ENCODE measurements at places on chromosomes 2 and 18.

GRCh38 chr2:164061129-164061746 lies 325.4 kb upstream of the FIGN start:
- peak; percentile 40 for DNase-seq

DNA sequence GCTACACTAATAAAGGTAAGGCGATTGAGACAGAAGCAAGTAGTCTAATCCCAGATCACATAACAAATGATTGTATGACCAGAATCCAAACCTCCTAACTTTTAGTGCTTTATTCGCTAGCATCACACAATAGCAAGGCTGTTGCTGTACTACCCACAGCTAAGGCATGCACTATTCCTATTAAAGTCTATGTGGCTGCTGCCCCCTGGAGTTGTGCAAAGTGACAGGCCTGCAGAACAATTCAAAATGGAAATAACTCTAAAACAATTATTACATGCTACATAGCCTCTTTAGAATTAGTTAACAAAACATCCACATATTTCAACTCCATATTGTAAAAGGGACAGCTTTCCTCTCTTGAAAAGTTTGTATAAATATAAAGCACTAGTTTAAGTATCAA lies 6.0 kb downstream of the ERBB4 start:
- DNase-seq = no peak

- no peak for DNase-seq
These were observed 884.3 kb downstream of the TSN start for GRCh38 chr2:122639711-122640110.

GRCh38 chr2:74850496-74851190 lies 16.7 kb downstream of the HK2 start:
- no peak for DNase-seq

GRCh38 chr18:24397694-24398368 lies at the start of gene OSBPL1A:
TSS of gene OSBPL1A (minus strand) at chr18:24397824. CDS start at chr18:24377533, 20,291 bp downstream.
- DNase-seq = peak; percentile 95

- no peak for DNase-seq
These were observed 99.1 kb upstream of the NEUROD1 start for GRCh38 chr2:181779288-181780021.

GRCh38 chr2:156538083-156538504 lies 101.9 kb downstream of the GPD2 start:
- no peak for DNase-seq

DNA sequence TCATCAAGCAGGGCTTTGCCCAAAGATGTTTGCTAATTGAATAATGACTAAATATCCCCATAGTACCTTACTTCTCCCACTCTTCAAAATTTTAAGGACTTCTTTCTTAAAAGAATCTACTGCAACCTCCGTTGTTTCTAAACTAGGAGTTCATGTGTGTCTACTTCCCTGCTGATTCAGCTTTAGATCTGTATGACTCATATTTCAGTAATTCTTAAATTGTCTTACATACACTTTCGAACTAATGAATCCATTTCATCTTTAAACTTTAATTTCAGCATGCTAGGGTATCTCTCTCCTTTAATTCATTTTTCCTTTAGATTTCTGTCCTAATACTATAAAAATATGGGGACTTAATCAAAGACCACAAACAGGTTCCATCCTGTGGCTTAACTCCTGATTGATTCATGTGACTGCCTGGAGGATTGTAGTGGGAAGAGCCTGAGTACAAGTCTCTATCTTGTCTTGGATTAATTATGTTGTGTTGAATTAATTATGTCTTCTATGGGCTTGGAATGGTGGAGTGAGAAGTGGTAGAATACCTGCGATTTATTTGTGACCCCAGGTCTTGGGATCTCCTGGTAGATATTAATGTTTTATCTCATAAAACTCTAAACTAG lies 24.9 kb upstream of the COL5A2 start:
- no peak for DNase-seq

DNA sequence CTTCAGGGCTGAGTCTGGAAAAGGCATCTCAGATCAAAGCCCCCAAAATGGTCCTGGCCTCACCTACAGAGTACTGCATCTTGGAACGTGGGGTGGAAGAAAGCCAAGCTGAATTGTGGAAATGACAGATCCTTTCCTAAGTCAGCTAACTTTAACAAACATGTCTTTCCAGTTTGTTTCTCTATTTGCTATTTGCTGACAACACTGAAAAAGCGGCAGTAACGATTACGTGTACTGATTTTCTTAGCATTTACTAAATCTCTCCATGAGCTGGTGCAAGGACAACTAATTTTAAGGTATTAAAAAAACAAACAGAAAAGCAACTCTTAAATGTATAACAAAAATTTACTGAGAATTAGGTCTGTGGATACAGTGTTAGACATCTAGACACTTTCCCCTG lies 1.1 kb downstream of the HIBCH start:
- DNase-seq = no peak

DNA sequence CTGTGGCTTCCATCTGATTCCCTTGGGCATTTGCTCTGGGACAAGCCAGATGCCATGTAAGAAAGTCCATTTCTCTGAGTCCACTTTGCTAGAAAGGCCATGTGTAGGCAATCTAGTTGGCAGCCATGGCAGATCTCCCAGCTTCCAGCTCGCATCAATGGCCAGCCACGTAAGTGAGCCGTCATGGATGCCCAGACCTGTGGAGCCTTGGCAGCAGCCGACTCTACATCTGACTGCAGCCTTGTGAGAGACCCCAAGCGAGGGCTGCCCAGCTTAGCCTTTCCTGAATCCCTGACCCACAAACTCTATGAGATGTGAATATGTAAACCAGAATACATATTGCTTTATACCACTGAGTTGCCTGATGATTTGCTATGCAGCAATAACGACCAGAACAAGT lies 533.5 kb downstream of the PARD3B start:
- no peak for DNase-seq

GRCh38 chr2:60852282-60852860 lies 29.0 kb upstream of the REL start:
- DNase-seq = no peak

GRCh38 chr2:6417050-6417449 lies 448.7 kb downstream of the CMPK2 start:
- no peak for DNase-seq

- DNase-seq = no peak
These were observed 414.9 kb upstream of the SYT4 start for GRCh38 chr18:43692099-43692690.
